H1 (cell line): ENCODE measurements at places on chromosomes 3 and 15.

- DNase-seq: no peak
Measured at GRCh38 chr15:47326410-47327333, 390.6 kb upstream of the SEMA6D start.

DNA sequence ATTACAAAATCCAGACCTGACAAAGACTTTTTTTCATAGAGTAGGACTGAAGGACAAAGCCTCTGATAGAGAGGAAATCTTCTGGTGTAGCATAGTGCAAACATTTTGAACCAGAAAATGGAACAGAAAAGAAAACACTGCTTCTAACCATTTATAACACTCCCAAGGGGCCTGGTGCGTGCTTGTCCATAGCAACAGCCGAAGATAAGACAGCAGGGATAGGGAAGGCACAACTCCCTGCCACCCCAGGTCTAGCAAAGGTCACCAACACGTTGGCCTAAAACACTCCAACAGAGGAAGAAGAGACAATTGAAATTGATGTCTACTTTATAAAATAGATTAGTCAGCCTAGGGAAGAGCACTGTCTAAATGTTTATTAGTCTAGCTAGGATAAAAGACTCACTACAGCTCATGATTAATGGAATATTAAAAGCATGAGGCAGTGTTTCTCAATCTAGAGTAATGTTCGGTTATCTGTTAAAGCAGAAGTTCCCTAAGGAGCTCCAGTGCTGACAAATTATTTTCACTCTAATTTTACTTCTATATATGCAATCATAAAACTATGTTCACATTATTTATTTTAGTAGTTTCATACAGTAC lies 145.2 kb downstream of the P3H2 start:
- DNase-seq: no peak

DNA sequence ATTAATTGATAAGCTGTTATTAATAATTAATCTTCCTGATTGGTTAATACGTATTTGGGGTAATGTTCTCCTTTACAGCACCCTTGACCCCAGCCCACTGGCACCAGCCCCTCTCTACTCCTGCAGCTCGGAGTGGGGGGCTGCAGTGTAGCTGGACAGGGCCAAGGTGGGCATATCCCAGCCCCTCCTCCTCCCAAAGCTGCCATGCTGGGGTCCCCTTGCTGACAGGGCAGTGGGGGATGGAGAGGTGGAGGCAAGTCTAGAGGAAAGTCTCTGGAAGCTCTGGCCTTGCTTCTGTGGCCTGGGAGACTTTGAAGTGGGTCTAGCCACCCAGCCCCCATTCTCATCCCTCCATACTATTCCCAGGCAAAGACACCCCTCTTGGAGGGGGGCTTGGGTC lies 35.8 kb downstream of the HCN4 start:
- no peak for DNase-seq

- no peak for DNase-seq
Measured at GRCh38 chr3:121924734-121925133, 30.5 kb downstream of the SLC15A2 start.

DNA sequence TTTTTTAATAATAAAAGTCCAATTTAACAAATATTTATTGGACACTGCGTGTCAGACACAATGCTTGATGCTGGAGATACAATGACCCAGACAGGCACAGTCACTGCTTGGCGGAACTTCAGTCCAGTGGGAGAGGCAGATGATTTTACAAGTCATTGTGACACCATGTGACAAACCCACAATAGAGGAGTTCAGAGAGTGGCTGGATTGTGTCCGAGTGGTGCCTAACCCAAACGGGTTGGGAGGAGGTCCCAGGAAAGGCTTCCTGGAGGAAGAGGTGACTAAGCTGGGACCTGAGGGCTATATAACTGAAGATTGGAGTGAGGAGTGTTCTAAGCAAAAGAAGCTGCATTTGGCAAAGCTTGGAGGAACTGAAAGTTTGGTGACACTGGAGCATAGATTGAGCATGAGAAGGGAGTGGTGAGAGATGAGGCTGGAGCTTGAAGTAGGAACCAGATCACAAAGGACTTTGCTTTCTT lies 41.4 kb downstream of the CRTC3 start:
- no peak for DNase-seq

- DNase-seq: no peak
Measured at GRCh38 chr3:128720891-128721290, 5.1 kb upstream of the RAB7A start.

GRCh38 chr3:101229681-101230080 lies 90.7 kb downstream of the IMPG2 start:
- DNase-seq: no peak

DNA sequence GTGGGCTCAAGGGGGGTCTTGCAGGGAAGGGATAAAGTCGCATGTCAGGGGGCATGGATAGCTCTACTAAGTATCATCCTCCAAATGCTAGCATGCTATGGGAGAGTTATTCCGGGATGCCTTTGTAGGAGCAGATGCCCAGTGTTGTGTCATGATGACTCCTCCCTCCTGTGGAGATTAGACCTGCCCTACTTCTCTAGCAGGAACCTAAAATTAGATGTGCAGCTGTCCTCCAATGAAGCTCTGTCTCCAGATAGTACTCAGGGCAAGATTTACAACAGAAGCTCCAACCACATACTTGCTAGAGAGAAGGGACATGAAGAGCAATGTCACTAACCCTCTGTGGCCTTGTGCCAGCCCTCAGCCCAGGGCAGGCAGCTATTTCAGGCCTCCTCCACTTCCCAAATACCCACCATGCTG lies 82.5 kb downstream of the AGBL1 start:
- no peak for DNase-seq

GRCh38 chr3:33096093-33096868 lies 665 bp downstream of the GLB1 start:
- DNase-seq: peak; percentile 58

- DNase-seq: no peak
Measured at GRCh38 chr3:160667452-160667851, 9.5 kb upstream of the ARL14 start.

DNA sequence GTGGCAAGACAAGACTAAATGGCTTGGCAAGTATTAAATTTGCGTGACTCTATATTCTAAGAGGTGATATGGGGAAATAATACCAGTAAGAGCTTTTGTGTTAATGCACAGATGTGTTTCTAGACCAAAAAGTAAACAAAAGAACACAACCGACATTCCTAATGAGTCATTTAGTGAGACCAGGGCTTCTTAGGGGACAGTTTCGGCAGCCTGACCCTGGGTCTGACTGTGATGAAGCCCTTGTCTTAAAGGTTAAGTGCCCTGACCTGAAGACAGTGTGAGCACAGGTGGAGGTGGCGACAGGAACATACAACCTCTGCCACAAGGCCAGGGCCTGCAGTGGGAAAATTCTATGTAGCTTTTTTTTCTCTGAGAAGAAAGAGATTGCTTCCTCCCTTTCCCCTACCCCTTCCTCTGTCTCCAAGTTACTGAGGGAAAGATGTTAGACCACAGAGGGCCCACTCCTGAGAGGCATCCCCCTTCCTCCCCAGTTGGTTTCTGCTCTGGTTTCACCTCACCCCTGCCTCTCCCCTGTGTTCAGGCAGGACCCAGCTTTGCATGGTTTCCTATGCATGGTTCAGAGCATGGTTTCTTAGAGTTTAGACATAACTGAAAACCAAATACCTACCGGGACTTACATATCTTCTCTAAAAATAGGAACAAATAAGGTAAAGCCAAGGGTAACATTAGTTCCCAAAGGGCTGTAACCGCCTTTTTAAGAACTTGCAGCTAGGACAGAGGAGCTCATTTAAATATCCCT lies 24.8 kb upstream of the CMTM7 start:
- DNase-seq: no peak

DNA sequence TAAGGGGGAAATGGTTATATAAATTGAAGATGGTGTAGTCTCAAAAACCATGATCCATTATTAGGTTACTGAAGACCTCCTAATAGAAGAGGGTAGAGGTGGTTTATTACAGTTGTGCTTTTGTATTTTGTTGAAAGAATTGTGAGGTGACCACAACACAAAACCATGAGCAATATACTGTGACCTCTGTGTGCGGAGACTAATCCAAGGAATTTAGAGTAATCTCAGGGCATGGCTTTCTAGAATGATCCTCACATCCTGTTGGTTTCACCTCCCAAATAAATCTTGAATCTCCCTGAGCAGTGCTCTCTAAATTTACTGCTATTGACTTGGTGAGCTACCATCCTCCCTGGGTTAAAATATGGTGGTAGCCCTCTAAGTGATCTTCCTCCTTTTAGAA lies 52.3 kb downstream of the PTPRG start:
- no peak for DNase-seq

- DNase-seq: no peak
Measured at GRCh38 chr15:63018639-63019038, 23.9 kb upstream of the TPM1 start.

DNA sequence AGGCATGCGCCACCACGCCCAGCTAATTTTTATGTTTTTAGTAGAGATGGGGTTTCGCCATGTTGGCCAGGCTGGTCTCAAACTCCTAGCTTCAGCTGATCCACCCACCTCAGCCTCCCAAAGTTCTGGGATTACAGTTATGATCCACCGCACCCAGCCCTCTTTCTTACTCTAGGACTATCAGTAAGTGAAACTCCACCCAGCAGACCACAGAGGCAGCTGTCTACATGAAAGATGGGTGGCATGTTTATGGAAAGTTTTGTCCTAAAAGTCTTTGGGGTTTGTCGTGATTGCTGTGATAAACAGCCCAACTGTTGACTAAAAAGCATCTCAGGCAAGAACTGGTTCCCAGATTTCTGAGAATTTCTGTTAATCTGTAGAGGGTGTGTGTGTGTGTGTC lies 10.9 kb downstream of the ARL6IP5 start:
- DNase-seq: no peak

DNA sequence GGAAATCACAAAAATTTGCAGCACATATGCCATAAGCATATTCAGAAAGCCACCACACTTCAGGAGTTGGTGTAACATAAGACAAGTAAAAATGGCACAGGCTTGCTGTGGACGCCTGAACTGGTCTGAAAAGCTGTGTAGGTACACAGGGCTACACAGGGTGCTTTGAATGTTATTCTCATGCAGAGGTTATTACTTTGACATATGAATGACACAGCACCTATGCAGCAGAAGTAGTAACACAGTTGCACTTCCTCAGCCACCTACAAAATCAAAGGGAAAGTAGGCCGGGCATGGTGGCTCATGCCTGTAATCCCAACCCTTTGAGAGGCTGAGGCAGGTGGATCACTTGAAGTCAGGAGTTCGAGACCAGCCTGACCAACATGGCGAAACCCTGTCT lies 54.5 kb downstream of the OSBPL10 start:
- DNase-seq: no peak

- DNase-seq: peak; percentile 69
Measured at GRCh38 chr3:141401573-141402475, 33.5 kb downstream of the ZBTB38 start.

DNA sequence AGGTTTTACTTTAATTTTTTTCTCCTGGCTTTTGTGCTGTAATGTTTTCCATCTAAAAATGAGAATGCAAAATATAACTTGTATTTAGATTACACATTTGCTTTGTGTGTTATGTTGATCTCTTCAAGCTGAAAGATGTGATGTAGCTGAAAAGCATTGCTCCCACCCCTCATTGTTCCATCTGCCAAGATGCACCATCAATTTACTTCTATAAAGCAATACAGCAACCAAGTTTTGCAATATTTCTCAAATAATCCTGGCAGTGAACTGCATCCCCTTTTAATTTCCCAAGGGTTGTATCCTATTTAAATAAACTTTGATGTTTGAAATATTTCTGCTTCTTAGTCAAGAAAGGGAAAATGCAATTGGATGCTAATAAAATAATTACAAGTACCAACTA lies 52.6 kb upstream of the DUT start:
- no peak for DNase-seq

DNA sequence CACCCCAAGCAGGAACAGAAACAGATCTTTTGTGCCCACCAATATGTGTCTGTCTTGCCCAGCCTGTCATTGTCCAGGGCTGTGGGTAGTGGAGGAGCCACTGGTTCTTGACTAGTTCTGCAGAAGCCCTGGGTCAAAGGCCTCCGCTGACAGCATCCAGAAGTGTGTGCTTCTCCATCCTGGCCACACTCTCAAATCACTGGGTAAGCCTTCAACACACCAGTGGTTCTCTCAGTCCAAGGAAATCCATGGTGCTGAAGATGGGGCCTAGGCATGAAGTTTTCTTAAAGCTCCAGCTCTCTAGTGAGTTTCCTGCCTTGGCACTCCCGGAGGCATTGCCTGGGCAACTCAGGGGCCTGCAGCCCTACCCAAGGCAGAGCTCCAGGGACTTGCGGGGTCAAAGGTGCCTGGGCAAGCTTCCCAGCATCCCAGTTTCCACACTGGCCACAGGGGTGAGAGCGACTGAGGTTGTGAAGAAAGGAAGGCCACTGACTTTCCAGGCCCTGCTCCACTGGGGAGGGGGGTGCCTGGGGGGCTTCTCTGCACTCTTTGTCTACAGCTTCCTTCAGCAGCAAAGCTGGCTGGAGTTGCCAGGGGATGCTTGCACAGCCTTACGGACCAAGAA lies 37.9 kb upstream of the RPL32 start:
- no peak for DNase-seq

DNA sequence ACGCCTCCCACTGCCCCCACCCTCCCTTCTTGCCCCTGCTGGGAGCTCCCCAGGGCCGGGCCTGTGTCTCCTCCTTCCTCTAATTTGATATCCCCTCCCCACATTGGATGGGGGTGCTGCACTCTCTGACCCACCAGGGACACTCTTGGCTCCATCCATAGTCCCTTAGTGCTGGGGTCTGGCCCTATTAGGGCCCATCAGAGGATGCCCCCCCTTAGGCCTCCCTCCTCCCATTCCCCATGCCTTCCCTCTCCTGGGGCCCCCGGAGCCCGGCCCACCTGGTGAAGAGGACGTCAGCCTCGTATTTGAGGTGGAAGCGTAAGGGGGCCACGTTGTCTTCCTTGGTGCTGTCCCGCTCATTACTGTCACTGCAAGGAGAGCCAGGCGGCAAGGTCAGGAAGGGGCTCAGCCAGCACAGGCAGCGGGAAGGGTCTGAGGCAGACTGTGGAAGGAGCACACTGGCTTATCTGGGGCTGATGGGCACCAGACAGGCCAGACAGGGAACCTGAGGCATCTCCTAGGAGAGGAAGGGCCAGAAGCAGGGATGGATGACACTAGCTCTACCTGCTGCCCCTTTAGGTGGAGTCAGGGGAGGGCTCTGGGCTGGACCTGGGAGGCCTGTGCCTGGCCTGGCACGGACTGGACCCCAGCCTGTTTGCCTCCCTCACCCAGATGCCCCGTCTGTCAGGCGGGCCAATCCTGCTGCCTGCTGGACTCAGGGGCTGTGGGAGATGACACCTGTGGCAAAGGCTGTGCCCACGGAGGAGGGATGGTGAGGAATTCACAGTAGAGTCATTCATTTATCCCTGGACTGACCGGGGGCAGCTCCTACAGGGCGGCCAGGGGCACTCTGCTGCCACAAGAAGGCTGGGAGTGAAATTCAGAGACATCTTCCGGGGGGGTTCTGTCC lies 36.2 kb downstream of the FEM1B start:
- DNase-seq: peak; percentile 48

- DNase-seq: no peak
Measured at GRCh38 chr15:61742591-61742990, 317.7 kb downstream of the VPS13C start.

- no peak for DNase-seq
Measured at GRCh38 chr3:178406206-178406605, 130.0 kb upstream of the KCNMB2 start.

DNA sequence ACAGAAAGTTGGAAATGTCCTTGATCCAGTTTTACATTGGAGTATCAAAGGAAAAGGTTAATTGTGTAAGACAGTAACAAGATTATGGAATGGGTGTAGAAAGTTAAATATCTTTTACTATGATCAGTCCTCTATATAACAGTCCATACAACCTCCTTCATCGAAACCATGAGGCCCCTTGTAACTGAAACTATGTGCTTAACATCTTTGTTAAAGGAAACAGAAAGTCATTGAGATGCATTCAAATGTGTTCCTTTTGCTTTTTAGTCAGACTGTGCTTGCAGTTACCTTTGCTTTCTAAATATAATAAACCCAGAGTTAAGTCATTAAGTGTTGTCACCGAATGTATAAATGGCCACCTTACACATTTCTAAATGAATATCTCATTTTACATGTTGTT lies 1298.5 kb downstream of the ROBO2 start:
- DNase-seq: no peak
